ENCODE measurements at places on chromosomes 16 and 17.
A peak's percentile ranks its signal among the peaks of the same experiment; 100 is the strongest.

- DNase-seq: no peak
These were observed 4.7 kb upstream of the PLCG2 start for GRCh38 chr16:81774348-81774747.

GRCh38 chr16:49932946-49933345, 77.0 kb upstream of the ZNF423 start:
- no peak for DNase-seq

- DNase-seq: peak; percentile 74
These were observed 2.2 kb downstream of the NT5M start for GRCh38 chr17:17305281-17305801.

GRCh38 chr16:70646260-70647241, at the start of gene IL34:
TSS of gene IL34 (plus strand) at chr16:70646559. CDS start at chr16:70646948, 389 bp downstream.
- no peak for DNase-seq

DNA sequence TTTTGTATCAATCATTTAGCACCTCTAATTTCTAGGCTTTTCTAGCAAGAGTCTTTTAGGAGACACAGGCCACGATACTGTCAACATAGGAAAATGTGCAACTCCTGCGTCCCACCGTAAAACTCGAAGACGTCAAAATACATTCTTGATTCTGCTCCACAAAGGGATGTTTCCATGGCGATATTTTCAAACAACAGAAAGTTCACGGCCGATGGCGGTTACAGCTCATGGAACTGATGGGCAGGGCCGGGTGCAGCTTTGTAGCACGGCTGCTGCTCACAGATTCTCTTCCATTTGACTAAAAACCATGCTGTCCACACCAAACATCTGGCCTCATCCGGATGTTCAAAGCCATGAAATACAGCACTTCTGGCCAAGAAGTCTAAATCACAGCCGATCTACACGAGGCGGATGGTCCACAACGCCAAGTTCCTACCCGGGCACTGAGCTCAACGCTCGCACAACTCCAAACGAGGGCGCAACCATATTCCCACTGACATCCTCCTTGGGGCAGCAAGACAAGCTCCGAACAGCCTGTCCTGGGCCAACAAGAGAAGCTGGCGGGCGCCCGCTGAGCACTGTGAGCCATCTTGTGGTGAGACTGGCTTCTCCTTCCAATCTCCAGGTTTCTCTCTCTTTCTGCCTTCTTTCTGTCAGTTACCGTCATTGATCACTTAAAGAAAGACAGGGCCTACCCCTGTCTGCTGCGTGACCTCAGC, 79.8 kb downstream of the ZNF778 start:
- no peak for DNase-seq

Measured in T-cell (primary cell).